ENCODE measurements at places on chromosomes 4 and X.

DNA sequence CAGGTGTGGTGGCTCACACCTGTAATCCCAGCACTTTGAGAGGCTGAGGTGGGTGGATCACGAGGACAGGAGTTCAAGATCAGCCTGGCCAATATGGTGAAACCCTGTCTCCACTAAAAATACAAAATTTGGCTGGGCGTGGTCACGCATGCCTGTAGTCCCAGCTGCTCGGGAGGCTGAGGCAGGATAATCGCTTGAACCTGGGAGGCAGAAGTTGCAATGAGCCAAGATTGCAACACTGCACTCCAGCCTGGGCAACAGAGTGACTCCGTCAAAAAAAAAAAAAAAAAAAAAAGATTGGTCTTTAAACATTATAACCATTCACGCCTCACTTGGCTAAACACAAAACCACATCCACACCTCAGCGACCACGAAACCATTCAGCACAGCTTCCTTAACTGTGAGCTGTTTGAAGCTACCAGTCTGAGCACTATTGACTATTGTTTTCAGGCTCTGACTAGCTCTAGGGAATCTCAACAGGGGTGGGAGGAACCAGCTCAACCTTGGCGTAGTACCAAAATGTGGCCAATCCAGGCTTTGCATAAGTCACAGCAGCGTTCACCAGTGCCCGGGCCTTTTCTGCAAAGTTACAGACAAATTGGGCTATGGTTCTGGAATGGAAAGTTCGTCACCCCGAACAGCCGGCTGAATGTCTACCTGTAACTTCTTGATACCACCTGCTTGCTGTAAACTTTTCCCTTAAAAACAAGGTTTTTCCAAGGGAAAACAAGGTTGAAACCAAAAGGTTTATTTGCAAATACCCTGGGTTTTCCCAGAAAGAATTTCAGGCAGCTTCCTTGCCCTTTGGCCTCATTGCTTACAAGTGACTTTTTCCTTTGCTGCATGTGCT, 73.6 kb upstream of the DHX15 start:
- DNase-seq: no peak

DNA sequence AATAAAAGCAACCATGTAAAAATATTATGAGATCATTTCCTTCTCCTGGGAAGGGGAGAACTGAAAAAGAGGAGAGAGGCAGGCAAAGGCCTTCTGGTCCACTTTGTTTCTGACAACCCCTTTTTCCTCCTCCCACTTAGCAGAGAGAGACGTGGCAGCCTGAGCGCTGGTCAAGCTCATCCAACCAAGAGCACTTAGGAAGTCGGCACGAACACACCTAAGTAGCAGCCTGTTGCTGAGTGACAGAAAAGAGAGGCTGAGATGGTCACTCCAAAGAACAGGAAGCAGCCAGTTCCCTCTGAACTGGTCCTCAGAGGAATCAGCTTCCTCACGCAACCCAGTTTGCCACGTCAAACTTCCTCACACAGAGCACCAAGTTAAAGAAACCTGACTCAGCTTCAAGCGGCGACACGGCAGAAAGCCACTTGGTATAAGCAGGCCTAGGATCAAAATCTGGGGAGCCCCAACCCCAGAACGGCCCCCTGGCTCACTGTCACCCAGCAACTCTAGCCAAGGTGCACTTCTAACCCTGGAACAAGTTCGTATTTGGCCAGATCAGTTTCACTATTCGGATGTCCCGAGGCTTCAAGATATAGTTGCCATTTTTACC, 861 bp downstream of the SEC24D start:
- no peak for DNase-seq

GRCh38 chr4:3712112-3712805, 53.9 kb upstream of the ADRA2C start:
- DNase-seq: no peak

GRCh38 chrX:135295238-135295943, 13.9 kb upstream of the ETDC start:
- peak; percentile 14 for DNase-seq

DNA sequence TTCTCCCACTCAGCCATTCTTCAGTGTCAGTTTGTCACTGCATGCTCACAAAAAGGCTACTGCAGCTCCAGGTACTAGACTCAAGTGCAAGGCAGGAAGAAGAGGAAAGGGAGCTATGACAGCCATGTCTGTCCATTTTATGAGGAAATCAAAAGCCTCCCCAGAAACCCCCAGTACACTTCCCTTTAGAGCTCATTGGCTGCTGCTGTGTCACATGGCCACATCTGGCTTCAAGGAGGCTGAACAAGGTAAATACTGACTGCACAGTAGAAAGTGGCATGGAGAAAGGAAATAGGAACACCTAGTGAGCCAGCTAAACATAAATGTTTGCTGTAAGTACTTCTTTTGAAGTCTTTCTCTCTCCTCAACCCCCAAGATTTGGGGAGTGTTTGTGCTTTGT, 67.2 kb upstream of the FRAS1 start:
- no peak for DNase-seq

- DNase-seq: no peak
Measured at GRCh38 chrX:133365871-133366611, 49.2 kb downstream of the GPC4 start.

DNA sequence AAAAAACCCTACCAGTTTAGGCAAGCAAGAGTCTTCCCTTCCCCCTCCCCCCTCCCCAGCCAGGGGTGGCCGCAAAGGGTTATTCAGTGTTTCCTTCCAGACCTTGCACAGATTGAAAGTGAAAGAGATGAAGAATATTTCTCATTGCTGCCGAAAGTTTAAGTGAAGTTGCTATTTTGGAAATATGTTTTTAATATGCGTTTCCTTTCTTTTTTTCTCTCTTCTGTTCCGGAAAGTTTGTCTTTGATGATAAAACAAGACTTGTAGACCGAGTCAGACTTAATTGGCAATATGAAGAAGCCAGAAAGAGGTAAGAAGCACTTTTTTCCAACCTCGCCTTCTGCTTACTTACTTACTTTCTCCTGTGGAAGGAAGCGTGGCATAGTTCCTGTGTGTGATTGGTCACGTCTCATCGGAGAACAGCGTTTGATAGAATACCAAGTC, 58.5 kb upstream of the CLCN4 start:
- DNase-seq: no peak

DNA sequence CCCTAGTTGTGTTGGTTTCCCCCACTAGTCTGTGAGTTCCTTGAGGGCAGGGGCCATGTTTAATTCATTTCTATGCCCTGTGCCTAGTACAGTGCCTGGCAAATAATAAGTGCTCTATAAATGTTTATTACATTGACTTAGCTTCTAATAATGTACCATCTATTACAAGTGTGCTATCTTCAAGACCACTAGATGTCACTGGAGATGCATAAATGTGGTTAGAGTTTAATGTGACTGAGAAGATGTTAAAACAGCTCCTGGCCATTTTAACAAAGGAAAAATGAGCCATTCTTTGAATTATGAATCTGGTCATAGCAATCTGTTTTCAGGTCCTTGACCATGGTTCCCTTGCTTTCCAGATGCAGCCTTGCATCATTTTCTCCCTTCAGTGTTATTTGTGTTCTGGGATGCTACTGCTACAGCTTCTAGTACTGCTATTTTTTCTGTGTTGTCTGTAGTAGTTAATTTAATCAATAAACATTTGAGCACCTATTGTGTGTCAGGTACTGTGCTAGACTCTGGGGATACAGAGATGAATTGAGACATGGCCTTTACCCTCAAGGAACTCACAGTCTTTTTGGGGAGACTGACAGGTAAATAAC, 43.2 kb downstream of the SLC9A6 start:
- no peak for DNase-seq

- no peak for DNase-seq
Measured at GRCh38 chr4:1801286-1801958, 8.3 kb downstream of the FGFR3 start.

GRCh38 chr4:18419780-18420179, 398.2 kb upstream of the LCORL start:
- DNase-seq: no peak

- DNase-seq: no peak
Measured at GRCh38 chr4:56762484-56763250, 58.8 kb downstream of the SPINK2 start.

DNA sequence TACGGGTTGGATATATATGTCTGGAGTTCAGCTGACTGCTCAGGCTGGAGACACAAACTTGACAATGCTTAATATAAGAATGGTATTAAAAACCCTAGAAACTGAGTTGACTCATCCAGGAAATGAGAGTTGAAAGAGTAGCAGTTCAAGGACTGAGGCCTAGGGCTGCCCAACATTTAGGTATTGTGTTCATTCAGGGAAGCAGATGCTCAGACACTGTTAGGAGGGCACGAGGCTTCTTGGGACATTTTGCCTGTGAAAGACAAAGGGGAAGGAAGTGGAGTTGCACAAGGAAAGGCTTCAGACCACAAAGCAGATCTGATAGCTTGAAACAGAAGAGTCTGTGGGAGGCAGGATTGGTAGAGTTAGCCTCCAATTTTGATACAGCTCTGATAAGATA, 52.0 kb upstream of the HS3ST1 start:
- DNase-seq: no peak

DNA sequence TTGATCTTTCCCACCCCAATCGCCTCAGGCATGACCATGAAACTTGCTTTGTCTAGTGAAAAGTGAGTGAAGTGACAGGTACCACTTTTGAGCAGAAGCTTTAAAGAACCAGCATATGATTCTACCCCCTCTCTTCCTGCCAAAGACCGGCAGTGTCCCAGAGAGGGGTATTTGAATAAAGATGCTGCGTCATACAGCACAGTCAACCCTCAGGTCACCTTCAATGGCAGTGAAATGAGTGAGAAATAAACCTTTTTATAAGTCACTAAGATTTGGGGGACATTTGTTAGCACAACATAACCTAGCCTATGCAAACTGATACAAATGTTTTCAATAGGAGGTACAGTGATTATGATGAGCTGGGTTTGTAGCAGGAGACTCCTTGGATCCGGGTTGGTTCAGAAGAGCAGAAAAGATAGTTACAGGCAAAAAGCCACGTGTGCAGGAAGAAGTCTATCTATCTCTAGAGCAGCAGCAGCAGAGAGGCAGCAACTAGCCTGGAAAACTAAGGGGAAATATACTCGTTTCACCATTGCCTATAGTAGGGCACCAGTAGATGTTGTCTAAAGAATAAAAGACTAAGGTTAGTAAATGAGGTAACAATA, 30.3 kb upstream of the SPRY1 start:
- no peak for DNase-seq

DNA sequence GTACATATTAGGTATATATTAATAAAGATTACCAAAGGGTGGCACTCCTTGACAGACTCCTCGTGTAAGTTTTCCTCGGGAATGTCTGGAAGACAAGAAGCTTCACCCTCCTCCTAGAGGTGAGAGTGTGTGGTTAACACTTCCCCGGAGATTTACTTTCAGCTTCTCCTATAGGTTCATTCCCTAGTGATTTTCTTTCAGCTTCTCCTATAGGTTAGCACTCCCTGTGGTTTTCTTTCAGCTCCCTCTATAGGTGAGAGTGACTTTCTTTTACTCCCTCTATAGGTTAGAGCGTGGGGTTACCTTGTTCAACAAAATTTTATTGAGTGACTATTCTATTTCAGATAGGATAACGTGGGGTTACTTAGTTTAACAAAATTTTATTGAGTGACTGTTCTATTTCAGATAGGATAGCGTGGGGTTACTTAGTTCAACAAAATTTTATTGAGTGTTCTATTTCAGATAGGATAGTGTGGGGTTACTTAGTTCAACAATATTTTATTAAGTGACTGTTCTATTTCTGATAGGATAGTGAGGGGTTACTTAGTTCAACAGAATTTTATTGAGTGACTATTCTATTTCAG, 106.0 kb upstream of the PLAC1 start:
- DNase-seq: no peak

- no peak for DNase-seq
Measured at GRCh38 chr4:3037957-3038461, 36.3 kb downstream of the HTT-AS start.

Data from stimulated activated CD4-positive, alpha-beta T cell treated with anti-CD3 and anti-CD28 coated beads, Interleukin-1b, Interleukin-23, amount 100 ng/mL, for 1 hour (primary cell).